Activated CD4-positive, alpha-beta memory T cell treated with anti-CD3 and anti-CD28 coated beads for 36 hours (primary cell): ENCODE measurements at places on chromosomes 4 and X. TPM values are rescaled to one million over a fixed set of nuclear protein-coding genes. Genes with fewer than 3 reads are reported as not detected.

DNA sequence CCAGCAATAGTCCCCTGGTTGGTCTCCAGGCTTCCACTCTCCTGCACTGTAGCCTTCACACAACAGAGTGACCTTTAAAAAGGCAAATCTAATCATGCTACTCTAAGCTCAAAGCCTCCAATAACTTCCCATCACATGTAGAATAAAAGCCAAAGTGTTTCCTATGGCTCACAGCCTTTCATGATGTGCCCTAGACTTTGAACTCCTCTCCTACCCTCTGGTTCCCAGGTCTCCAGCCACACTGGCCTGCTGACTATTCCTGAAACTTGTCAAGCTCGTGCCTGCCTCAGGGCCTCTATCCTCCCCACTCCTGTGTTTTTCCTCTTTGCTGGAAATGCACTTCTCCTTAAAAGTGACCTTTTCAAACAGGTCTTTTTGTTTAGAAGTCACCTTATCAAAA lies 3.1 kb downstream of the MANBA start:
- no peak for DNase-seq
- H3K27ac ChIP-seq, result no peak overlapping the region
- peaks cover 6% of the 10 kb centered on the region for H3K36me3 ChIP-seq
- H3K4me3 ChIP-seq, result no peak overlapping the region
- H3K4me1 ChIP-seq, result peaks cover 36% of the 10 kb centered on the region

DNA sequence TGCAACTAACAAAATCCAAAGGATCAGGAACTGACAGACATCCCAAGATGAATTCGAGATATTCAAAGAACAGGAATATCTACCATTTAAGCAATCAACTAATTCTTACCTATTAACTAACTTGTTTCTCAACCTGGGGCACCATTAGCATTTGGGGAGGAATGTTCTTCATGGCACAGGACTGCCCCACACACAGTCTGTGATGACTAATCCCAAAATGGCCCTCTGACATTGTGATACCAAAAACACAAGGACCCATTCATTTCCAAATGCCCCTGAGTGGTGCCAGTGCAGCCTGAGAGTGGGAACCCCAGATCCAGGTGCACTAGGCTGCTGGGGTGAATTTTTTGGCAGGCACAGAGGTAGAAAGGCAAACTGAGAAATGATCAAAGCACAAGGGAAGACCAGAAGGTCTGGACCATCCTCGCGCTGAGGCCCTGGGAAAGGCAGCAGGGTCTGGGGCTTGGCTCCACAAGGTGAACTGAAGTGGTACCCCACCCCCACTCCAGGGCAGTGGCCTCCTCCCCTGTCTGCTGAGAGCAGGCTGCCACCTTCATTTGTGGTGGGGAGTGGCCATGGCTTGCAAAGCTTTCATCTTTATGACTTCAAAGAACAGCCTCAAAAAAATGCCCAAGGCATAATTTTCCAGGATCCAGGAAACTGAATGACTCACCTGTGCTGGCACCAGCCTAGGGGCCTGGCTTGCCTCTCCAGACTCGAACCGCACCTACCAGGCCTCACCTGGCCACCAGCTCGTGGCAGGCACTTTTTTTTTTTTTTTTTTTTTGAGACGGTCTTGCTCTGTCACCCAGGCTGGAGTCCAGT lies 122.4 kb downstream of the BCOR start:
- no peaks in the 10 kb centered on the region for H3K4me1 ChIP-seq
- H3K27me3 ChIP-seq, result no peaks in the 10 kb centered on the region
- H3K4me3 ChIP-seq, result no peak overlapping the region
- peaks cover 5% of the 10 kb centered on the region for H3K36me3 ChIP-seq
- DNase-seq, result no peak
- H3K27ac ChIP-seq, result no peak overlapping the region

Gene PRKX
- 89.5 TPM for total RNA-seq

Gene GAB3
- total RNA-seq, result 3.4 TPM
